ENCODE measurements at places on chromosomes 1 and 21.

DNA sequence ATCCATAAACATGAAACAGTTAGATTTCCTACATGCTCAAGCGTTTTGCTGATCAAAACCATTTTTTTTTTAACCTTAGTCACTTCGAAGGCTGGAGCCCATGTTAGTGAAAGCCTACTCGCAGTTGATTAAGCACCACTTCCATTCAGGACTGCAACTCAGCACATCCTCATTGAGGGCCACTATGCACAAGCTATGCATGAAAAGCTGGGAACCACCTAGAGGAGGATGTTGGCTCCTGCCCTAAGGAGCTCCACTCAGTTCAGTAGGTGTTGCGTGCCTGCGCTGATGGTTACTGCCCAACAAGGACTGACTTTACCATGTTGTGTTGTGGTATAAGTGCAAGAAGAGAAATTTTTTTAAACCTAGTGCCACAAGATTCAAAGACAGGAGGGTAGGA lies 181.4 kb upstream of the L1TD1 start:
- DNase-seq = no peak

DNA sequence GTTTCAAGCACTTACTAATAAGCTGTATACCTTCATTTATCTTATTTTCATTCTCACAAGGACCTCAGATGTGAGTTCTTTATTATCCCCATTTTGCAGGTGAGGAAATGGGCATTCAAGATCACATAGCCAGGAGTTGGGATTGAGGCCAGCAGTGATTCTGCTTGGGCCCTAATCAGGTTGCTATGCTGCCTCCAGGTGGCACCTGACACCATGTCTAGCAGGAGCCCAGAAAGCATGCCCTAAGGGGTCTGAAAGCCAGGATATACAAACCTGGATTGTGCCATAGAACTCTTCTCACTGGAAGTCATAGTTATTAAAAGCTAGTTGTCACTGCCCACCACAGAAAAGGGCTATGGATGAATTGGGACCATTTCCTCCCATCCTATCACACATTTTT lies 61.1 kb downstream of the FYB2 start:
- DNase-seq = no peak

DNA sequence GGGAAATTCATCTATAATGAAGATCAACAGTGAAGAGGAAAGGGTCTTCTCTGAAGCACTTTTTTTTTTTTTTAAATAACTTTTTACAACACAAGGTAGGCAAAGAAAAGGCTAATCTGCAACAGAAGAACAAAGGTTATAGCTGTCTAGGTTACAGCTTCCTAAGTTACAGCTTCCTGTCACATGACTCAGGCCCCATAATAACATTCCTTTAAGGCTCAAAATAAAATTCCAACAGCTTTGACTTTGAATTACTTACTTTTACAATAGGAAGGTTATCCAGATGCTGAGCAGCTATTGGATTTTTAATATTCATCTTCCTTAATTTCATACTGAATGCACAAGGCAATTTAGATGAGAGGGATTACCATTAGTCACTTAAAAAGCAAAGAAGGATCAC lies 40.4 kb upstream of the TMEM61 start:
- DNase-seq = peak; percentile 64

- no peak for DNase-seq
Measured at GRCh38 chr1:1529936-1530335, 10.5 kb downstream of the TMEM240 start.

DNA sequence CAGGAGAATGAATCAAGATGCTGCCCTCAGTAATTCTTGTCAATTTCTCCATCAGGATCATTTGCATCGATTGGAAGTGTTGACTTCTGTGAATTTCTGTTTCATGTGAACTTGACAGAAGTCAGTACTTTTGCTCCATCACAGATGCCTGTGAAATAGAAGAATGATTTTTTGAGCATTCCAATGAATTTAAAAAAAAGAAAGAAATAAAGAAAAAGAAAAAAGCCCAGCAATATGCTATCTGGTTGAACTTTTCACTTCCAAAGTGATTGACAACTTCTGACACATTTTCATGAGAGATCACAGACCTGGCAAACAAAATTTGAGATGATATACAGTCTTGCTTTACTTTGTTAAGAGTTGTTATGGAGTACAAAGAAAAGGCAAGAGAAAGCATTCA lies 175.3 kb downstream of the RWDD3 start:
- DNase-seq = no peak

DNA sequence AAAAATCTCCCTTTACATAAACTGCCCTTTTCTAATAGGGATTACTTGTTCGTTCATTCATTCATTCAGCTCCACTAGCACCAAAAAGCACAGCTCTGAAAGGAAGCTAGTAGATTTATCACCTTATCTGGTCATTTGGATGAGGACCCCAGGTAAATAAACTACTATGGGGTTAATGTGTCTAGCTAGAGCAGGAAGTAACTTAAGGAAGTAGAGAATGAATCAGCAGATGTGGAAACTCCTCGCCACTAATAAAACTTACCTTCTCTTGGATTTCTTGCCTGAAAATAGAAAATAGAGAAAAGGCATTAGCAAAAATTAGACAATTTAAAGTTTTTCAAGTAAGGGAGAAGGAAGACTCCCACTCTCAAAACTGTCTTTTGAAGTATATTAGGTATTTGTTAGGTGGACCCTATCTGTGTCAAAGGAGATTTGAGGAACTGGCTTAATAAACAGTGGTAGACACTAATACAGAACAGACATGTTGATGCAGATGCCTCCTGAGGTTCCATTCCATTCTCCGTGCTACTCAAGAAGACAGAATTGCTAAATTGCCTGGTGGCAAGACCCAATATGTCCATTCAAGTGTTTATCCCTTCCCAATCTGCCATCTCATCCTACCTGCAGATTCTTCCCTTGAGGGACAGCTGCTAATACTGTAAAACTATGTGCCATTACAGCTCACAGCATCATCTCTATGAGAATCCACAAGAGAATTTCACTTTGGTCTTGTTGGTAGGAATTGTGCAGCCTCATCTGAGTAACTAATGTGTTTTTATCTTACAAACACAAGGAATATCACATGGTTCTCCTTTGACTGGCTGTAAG lies 14.9 kb downstream of the SELL start:
- no peak for DNase-seq

- peak; percentile 83 for DNase-seq
Measured at GRCh38 chr1:163231385-163231784, 28.7 kb upstream of the RGS5 start.

- DNase-seq = no peak
Measured at GRCh38 chr1:156488566-156489165, 11.9 kb downstream of the MEF2D start.

DNA sequence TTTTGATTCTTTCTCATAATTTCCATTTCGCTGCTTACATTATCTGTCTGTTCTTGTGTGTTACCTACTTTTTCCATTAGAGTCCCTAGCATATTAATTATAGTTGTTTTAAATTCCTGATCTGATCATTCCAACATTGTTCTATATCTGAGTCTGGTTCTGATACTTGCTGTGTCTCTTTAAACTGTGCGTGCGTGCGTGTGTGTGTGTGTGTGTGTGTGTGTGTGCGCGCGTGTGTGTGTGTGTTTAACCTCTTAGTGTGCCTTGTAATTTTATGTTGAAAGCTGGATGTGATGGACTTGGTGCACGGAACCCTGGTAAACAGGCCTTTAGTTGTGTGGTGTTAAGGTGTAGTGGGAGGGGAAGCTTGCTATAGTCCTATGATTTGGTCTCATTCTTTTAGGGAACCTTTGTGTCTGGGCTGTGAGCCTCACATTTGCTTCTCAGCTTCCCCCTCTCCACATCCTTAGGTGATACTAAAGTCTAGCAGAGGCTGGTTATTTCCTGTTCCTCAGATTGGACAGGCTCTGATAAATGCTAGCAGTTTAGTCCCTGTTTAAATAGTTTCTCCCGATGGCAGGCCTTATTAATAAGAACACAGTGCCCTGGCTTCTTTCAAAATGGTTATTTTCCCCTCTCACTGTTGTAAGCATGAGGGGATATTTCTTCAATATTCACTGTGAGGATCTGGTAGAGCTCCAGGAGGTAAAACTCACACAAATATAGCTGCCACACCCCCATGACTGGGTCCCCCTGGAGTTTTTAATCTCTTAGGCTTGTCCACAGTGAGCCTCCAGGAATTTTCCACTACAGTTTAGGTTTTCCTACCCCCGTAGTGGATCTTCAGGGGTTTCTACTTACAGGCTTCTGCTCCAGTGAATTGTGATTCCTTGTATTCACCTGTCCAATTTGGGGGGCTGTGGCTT lies 118.3 kb downstream of the GALNT2 start:
- no peak for DNase-seq

DNA sequence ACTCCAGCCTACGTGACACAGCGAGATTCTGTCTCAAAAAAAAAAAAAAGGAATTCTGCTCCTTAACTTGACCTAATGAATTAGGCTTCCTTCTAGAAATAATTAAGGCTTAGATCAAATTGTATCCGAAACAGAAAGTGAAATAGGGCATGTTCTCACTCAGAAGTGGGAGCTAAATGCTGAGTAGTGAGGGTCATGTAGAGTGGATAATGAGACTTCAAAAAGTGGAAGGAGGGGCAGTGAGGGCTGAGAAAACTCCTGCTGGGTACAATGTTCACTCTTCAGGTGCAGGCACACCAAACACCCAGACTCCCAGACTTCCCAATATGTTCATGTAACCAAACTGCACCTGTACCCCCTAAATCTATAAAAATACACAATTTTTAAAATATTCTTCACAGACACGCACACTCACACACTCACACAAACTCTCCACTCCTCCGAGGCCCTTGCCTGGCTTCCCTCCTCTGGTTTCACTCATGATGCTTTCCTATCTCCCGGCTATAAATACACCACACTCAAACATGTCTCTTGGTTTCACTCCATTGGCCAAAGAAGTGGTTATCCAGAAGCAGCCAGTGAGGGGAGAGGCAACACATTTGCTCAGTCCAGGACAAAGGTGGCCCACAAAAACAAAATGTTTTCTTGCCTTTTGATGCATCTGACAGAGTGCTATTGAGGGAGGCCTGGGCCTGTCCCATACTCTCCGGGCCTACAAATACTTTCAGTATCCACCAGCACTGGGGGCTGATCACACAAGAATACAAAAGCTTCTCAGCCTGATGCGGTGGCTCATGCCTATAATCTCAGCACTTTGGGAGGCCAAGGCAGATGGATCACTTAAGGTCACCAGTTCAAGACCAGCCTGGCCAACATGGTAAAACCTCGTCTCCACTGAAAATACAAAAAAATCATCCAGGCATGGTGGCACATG lies 249.2 kb downstream of the TOMM20 start:
- no peak for DNase-seq

- DNase-seq = no peak
Measured at GRCh38 chr1:200037904-200038303, 10.4 kb downstream of the NR5A2 start.

DNA sequence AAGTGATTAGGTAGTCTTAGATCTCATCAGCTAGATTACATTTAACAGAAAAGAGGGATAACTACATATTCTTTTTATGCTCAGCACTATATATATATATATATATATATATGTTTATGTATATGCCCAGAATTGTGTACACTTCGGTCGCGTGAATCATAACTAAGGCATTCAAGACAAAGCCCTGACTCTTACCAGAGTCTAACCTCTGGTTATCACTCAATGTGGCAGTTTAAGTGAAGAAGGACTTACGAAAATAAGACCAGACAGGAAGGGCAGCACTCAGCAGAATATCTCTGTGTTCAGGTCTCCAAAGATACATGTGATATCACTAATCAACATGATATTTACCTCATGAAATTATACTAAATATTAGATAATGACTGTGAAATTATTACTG lies 1326.7 kb downstream of the MRPL39 start:
- DNase-seq = no peak

DNA sequence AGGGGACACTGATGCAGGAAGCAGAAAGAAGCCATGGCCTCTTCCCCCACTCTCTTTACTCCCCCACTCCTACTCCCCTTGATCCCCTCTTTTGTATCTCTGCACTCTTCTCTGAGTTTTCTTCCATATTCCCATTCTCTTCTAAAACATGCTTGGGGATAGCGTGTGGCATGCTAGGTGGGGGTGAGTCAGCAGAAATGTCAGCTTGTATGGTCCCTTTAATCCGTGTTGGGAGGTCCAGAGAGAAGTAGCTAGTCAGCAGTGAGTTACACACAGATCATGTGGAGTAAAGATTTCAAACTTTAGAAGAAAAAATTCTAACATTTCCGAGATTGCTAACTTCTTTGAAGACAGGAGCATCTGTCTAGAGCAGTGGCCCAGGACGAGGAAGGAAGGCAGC lies 4.0 kb upstream of the KCNK1 start:
- DNase-seq = no peak

DNA sequence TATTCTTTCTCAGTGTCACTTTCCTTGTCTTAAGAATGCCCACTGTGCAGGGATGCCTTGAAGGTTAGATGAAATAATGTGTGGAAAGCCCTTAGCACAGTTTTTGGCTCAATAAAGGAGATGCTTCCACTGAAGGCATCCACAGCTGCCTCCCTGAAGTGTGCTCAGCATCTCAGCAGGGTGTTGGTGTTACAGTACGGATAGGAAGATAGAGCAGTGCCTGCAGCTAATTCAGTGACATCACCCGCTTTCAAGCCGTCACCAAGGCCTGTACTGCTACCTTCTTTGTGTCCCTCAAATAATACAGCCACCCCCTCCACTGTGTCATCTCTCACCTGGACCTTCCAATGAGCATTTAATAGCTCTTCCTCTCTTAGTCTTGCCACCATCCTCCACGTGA lies 59.0 kb downstream of the NDUFS5 start:
- DNase-seq = no peak

All from EH (cell line).